ENCODE measurements at places on chromosomes 2 and 18.

DNA sequence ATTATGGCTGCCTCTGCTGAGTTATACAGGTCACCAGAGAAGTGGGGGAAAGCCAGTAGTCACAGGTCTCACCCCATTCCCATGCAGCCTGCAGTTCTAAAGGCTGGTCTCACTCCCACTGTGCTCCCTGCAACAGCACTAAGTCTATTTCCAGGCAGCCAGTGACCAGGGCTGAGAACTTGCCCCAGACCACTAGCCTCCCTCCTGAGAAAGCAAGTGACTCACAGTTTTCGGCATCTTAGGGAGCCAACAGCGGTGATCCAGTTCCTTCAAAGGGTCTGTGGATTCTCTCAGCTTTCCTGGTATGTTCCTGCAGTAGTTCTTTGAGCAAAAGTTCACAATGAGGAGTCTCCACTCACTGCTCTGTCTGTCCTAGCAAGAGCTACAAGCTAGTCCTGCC lies 329.6 kb upstream of the MAP2 start:
- no peak for DNase-seq

GRCh38 chr2:171629113-171629512 lies 58.2 kb upstream of the DYNC1I2 start:
- DNase-seq: no peak

- no peak for DNase-seq
These were observed 198.4 kb downstream of the EIPR1 start for GRCh38 chr2:3179208-3179607.

- peak; percentile 60 for DNase-seq
These were observed 22.5 kb downstream of the INPP4A start for GRCh38 chr2:98467082-98467536.

- DNase-seq: no peak
These were observed 8.4 kb downstream of the COX5B start for GRCh38 chr2:97654309-97654708.

DNA sequence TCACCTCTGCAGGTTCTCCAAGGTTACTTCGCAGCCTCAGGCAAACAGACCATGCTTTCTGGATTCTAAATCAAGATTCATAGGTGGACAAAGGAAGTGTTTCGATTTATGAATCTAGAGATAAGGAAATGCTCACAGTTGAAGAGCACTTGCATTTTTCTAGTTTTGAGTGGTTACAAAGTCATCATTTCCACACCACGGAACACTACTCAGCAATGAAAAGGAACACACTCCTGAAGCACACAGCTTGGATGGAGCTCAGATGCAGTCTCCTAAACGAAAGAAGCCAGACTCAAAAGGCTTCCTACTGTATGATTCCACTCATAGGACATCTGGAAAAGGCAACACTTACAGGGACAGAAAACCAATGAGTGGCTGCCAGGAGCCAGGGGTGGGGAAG lies 31.7 kb downstream of the SDC1 start:
- no peak for DNase-seq

DNA sequence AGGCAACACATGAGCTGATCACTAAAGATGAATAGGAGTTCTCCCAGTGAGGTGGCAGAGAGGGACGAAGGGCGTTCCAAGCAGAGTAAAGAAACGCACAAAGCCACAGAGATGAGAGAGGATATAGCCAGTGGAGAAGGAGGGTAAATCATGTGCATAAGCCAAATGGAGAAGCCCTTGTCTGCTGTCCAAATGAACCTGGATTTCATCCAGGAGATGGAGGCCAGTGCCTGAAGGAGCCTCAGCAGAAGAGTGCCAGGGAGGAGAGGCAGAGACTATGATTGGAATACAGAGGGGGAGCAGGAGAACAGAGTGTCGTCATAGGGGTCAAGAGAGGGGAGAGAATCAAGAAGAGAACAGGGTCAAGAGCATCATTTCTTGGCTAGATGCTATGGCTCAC lies 48.9 kb upstream of the STPG4 start:
- DNase-seq: no peak

DNA sequence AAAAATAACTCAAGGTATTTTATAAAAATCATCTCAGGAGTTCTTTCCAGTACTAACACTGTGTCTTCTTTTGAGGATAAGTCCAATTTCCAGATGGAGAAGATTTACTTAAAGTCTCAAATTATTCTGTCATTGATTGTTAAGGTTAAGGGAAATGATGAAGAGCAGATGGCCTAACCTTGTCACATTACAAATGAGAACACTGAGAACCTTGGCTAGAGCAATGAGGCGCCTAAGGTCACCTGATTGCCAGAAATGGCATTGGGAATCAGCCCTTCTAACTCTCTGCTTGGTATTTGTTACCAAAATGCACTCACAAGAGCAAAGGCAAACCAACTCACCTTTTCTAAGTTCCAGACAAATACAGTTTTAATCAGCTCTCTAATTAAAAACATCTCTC lies 835.1 kb downstream of the RNF144A start:
- no peak for DNase-seq

DNA sequence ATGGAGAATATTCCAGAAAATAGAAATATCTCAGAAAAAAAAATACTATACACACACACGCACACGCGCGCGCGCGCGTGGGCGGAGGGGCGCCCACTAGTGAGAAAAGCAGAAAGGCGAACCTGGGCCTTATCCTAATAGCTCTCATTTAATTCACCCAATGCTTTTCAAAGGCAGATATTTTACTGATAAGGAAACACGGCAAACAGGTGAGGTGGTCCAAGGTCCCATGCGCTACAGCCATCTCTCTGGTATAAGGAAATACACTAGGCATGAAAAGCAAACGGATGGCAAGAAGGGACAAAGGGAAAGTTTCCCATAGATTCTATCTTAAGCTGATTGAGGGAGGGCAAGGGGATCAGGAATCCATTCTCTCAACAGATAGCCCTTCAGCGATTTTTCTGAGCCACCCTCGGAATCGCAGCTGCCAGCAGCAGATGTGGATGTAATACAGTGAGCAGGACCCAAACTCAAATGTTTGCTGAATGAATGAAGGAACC lies 136.7 kb downstream of the TMEM247 start:
- DNase-seq: peak; percentile 15

Data from CD14-positive monocyte (primary cell).